NCI-H774 (cell line): ENCODE measurements at places on chromosomes 5 and 9.

DNA sequence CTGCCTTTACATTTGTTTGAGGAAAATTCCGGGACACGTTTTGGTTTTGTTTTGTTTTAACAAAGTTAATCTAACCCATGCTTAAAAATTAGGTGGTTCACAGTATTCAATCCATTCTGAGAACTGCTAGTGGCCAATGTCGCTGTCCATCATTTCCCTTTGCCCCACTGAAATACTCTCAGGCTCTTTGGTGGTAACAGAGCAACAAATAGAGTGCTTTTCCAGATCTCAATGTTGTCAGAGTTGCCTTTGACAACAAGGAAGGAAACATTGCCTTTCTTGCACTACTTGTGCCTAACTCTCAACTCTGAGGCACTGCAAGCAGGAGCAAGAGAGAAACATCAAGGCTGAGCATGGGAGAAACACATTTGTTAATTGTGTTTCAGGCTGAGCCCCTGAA is 154.0 kb downstream of the MCTP1 start:
- no peak for DNase-seq

DNA sequence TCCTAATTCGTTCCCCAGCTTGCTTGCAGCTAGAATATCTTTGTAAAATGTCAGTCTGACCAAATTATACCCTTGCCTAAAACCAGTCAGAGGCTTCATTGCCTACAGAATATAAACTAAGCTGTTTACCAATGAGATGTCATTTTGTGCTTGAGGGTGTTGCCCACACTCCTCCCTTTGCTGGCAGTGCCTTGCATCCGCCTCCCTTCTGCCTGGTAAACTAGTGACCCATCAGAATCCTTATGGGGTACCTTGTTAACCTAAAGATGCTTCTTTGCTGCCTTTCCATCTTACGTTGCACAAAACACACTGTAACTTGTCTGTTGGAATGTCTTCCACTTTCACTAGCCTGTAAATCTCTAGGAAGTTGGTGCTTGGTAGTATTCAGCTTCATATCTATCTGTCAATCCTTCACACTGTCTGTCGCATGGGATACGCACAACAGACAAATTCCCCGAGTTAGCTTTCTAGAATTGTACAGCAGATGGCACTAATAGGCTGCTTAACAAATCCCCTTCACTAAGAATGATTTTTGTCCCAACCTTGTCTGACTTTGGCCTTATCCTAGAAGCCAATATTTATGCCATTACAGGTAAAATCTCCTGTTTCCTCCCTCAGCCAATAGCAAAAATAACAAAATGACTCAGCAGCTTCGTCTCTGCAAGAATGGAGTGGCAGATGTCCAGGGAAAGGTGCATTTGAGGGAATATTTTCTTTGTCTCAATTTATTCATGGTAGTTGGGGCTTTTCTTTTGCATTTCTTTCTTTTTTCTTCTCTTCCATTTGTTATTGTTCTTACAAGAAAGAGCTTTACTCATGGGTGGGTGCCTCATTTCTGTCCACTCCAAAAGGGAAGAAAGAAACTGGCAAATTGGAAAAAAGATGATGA is 3.0 kb downstream of the NUDT2 start:
- DNase-seq = no peak

GRCh38 chr5:150397782-150398721 is 14.7 kb downstream of the CD74 start:
- no peak for DNase-seq

- DNase-seq = no peak
Observed at GRCh38 chr9:116686135-116686534, 970 bp upstream of the TRIM32 start.

GRCh38 chr5:100664140-100664539 is 129.0 kb downstream of the FAM174A start:
- DNase-seq = no peak

- no peak for DNase-seq
Observed at GRCh38 chr9:85182383-85182782, 512.9 kb downstream of the NTRK2 start.

GRCh38 chr5:37975531-37975930 is 135.7 kb upstream of the GDNF start:
- DNase-seq = no peak

DNA sequence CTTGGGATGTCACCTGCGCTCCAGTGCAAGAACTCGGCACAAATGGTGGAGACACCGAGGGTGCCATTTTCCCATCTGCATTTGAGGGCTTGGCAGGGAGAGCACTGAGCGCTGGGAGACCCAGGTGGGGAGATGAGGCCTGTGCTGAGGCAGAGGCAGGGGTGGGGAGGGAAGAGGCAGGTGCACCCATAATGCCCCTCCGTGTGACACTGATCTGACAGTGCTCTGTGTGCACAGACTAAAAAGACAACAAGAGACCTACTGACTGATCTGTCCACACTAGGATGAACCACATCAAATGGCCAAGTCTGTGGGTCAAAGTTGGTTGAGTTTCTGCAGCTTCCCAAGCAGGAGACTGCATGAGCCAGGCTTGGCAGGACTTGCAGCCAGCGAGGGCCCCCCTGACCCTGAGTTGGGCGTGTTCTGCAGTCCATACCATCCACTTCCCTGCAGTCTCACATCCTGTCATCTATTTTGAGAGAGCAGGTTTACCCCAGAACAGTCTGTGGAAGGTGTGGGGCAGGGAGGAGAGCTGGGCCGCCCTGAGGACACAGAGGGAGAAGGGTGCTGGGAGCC is 41.9 kb downstream of the NEK6 start:
- DNase-seq = no peak

GRCh38 chr5:20572614-20573013 is 584.6 kb upstream of the CDH18 start:
- no peak for DNase-seq

- no peak for DNase-seq
Observed at GRCh38 chr5:9513827-9514226, 32.0 kb downstream of the SEMA5A start.

GRCh38 chr9:99693888-99694287 is 127.8 kb upstream of the NR4A3 start:
- DNase-seq = no peak

DNA sequence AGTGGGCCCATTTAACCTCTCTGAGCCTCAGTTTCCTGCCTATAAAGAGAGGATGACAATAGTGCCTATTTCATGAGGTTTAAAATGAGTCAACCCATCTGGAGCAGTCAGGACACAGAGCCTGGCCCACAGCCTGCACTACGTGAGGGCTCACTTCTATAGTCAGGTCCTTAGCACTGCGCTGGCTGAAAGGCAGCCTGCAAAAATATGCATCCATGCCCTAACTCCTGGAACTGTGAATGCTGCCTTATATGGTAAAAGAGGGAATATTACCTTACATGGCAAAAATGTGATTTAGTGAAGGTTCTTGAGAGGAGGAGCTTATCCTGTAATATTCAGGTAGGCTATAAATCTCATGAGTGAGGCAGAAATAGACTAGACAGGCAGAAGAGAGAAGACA is 98.5 kb downstream of the GABBR2 start:
- no peak for DNase-seq

GRCh38 chr9:102550266-102550665 is 444.9 kb upstream of the CYLC2 start:
- DNase-seq = no peak

DNA sequence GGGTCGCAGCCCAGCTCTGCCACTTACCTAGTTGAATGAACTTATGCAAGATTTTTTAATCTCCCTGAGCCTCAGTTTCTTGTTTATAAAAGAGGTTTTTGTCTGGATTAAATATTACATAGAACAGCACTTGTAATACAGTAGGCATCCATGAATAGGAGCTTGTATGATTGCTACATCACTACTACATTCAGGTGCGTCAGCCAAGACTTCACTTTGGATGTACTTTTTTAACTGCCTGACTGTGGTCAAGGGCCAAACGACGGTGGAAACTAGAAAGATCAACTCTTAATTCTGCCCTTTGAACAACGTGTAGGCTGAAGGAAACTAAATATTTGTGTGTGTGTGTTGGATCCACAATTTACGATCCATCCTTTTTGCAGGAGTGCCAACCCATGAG is 172.8 kb downstream of the RFK start:
- DNase-seq = no peak

- no peak for DNase-seq
Observed at GRCh38 chr9:93595861-93596365, 19.5 kb downstream of the PHF2 start.
